Suprapubic skin (tissue), 4 donors: ENCODE measurements at places on chromosomes 16 and 17.

DNA sequence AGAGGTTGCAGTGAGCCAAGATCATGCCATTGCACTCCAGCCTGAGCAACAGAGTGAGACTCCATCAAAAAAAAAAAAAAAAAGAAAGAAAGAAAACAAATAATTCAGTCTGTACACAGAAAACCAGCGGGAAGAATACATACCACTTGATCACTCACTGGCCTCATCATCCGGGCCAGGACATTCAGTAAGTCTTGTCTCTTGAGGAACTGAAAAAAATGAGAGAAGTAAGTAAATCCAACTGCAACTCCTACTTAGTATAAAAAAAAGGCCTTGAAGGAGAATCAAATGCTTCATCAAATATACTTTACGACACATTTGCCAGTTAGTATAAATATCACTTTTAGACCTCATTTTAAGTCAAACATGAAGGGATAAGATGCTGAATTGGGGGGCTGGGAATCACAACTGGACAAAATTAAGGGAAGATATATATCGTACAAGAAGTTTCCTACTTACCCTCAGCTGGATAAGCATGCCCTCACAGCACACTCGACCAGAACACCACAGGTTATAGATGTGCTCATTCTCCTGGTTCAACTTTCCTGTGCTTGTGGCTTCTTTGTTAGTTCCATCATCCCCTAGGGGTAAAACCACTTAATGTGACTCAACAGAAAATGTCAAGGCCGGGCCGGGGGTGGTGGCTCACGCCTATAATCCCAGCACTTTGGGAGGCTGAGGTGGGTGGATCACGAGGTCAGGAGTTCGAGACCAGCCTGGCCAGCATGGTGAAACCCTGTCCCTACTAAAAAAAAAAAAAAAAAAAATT lies 12.4 kb downstream of the CCDC47 start:
- no peak for DNase-seq

- DNase-seq: no peak
These were observed 22.5 kb downstream of the NPRL3 start for GRCh38 chr16:116015-116414.

DNA sequence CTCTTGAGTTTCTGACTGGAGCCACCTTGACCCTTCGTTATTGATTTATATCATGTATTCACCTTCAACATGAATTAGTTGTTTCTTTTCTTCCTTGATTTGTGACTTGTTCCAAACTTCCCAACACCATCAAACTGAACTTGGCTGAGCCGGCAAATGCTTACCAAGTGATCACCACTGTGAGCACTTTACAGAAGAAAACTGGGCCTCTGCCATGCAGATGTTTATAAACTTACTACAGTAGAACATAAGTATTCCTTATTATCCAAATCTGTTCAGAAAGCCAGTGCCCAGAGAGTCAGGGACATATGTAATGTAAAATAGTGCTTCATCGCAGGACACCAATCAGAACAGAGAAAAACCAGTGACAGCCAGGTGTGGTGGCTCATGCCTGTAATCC lies 19.9 kb downstream of the CMTM4 start:
- no peak for DNase-seq

DNA sequence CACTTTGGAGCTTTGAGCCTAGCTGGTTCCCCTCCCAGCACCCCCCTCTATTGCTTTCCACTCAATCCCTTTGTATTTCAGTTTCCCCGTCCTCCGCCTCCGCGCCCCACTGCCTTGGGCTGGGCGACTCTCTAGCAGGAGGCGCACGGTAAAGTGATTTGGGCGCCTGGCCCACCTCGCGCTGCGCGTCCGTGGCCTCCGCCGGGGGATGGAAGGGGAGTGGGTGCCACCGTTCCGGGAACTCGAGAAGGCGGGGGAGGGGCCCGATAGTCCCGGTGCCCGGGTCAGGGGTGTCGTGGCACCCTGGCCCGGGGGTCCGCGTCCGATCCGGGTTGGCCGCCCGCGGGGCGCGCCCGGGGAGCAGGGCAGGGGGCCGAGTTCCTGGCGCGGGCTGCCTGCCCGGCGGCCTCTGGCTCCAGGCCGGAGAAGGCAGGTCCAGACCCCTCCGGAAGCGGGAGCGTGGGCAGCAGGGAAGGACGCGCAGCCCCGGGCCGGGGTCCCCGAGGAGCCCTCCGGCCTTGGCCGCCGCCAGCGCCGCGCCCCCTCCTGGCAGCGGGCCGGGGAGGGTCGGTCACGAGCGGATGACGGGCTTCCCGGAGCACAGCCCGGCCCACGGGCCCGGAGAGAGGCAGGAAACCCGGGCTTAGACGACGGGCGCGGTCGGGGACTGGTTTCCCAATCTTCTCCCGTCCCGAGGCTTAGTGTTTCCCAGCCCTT lies 15.8 kb downstream of the MEOX1 start:
- peak; percentile 92 for DNase-seq

DNA sequence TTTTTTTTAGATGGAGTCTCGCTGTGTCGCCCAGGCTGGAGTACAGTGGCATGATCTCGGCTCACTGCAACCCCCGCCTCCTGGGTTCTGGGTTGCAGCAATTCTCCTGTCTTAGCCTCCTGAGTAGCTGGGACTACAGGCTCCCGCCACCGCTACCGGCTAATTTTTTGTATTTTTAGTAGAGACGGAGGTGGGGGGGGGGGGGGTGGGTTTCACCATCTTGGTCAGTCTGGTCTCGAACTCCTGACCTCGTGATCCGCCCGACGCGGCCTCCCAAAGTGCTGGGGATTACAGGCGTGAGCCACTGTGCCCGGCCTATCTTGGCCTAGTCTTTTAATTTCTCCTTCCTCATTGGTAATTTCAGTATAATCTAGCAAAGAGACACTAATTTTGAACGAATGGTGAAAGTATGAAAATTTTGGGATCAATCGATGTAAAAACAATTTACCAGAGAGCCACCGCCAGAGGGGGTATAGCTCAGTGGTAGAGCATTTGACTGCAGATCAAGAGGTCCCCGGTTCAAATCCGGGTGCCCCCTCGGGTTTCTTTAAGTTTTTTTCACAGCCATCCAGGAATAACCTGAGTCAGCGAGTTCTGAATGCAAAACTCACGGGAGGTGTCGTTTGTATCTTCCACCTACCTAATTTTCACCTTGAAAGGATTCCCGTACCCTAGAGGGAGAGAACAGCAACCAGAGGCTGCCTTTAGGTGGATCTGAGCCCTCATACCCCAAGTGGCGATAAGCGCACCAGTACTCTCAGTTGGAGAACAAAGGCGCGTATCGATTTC lies 2.5 kb upstream of the LASP1 start:
- no peak for DNase-seq

GRCh38 chr17:6286233-6286632 lies 148.7 kb downstream of the AIPL1 start:
- DNase-seq: no peak

GRCh38 chr17:55421179-55421934 lies at the start of gene MMD:
MMD (minus strand) TSS chr17:55421835; CDS start chr17:55421695, 140 bp downstream.
- DNase-seq: peak; percentile 71

DNA sequence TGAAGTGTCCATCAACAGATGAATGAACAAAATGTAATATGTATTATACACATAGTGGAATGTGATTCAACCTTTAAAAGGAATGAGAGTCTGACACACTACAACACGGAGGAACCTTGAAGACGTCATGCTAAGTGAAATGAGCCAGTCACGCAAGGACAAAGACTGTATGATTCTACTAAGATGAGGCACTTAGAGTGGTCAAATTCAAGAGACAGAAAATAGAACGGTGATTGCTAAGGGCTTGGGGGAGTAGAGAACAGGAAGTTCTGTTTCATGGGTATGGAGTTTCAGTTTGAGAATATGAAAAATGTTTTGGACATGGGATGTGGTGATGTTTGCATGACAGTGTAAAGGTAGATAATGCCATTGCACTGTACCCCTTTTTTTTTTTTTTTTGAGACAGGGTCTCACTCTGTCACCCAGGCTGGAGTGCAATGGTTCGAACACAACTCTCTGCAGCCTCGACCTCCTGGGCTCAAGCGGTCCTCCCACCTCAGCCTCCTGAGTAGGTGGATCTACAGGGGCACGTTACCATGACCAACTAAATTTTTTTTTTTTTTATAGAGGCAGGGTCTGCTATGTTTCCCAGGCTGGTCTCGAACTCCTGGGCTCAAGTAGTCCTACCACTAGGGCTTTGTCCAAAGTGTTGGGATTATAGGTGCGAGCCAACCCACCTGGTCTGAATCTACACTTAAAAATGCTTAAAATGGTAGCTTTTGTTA lies 2.9 kb upstream of the CCDC102A start:
- DNase-seq: peak; percentile 21

DNA sequence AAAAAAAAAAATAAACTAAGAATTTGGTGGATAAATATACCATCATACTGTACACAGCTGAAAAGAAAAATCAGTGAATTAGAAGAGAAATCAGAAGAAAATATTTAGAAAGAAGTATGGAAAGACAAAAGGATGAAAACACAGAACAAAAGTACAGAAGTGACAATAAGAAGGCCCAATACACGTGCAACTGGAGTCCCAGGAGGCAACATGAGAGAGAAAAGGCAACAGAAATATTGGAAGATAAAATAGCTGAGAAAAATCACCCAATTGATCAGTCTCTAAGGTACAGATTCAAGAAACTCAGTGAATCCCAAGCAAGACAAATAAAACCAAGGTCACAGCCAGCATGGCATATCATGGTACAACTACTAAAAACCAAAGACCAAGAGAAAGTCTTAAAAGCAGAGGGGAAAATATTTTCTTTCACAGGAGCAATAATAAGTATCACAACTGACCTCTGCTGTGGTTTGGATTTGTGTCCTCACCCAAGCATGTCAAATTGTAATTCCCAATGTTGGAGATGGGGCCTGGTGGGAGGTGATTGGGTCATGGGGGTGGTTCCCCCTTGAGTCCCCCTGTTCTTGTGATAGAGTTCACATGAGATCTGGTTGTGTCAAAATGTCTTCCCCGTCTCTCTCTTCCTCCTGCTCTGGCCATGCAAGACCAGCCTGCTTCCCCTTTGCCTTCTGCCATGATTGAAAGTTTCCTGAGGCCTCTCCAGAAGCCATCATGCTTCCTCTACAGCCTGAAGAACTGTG lies 20.2 kb upstream of the ENGASE start:
- DNase-seq: no peak

DNA sequence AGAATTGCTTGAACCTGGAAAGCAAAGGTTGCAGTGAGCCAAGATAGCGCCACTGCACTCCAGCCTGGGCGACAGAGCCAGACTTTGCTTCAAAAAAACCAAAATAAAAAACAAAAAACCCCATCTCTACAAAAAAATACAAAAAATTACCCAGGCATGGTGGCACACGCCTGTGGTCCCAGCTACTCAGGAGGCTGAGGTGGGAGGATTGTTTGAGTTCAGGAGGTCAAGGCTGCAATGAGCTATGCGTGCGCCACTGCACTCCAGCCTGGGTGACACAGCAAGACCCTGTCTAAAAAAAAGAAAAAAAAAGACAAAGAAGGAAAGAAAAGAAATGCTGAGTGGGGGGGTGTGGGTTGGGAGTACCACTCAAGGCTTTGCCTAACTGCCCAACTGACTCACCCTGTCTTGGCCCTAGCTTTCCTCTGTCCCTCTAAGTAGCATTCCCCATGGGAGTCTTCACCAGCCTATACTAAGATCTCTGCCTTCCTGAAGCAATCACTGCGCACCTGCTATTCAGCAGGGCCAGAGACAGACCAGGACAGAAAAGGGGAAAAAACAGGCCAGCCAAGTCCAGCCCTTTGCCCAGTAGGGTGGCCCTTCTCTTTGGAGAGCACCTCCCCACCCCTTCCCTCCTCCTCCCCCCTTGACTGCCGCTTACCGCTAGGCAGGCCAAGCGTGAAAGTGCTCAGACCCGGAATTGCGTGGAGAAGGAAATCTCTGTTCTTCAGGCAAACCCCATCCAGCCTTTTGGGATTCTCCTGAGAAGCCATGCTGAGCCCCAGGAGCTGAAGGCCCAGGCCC lies 45.8 kb downstream of the RTN4RL1 start:
- no peak for DNase-seq

DNA sequence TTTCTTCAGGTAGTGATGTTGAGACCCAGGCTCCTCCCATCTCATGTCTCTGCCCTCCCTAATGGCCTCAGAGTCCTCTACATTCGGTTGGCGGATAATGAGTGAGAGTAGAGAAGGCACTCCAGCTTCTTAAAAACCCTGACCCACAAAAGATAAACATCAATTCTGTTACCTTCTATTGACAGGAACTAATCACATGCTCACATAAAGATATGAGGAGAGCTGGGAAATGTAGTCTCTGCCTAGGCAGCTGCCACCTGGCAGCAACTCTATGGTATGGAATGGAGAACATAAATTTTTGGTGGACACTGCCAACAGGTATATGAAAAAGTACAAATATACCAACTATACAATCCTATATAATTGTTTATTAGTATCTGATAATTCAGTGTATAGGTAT lies 110.7 kb upstream of the HLF start:
- DNase-seq: no peak

GRCh38 chr16:61836804-61837393 lies 199.3 kb downstream of the CDH8 start:
- no peak for DNase-seq

GRCh38 chr16:64531401-64531800 lies 590.5 kb downstream of the CDH11 start:
- DNase-seq: no peak

DNA sequence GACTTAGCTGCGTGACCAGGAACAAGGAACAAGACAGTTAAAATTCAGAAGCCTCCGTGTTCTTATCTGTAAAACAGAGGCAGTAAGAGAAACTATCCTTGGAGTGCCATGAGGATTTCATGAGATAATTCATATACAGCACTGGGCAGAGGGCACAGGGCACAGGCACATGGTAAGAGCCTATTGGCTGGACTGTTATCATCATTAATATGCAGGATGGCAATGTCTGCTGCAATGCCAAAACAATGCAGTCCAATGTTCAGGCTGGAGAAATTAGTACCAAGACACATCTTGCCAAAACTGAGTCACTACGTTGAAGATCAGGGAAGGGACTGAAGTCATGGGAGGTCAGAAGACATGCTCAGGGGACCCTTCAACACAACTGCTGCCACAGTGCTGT lies 13.6 kb downstream of the CDRT4 start:
- no peak for DNase-seq
